ENCODE measurements at places on chromosomes 2 and 18.

GRCh38 chr2:141118836-141119235 lies 1012.0 kb downstream of the LRP1B start:
- no peak for DNase-seq

DNA sequence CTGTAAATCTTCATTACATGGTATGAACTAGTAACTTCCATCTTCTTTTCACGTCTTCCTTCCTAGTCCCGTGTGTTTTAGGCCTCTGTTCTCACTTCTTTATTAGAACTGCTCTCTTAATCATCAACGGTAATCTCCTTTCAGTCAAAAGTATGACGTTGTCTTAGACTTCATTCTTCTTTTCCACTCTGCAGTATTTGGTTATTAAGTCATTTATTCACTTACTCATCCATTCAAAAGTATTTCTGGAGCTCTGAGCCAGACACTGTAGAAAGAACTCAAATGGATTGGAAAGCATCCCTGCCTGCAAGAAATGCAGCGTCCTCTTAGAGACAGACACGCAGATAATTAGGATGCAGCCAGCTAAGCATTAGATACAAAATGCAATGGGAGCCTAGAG lies 494.6 kb upstream of the NRP2 start:
- no peak for DNase-seq

- DNase-seq = no peak
Observed at GRCh38 chr2:72955228-72956049, 38.1 kb downstream of the EMX1 start.

DNA sequence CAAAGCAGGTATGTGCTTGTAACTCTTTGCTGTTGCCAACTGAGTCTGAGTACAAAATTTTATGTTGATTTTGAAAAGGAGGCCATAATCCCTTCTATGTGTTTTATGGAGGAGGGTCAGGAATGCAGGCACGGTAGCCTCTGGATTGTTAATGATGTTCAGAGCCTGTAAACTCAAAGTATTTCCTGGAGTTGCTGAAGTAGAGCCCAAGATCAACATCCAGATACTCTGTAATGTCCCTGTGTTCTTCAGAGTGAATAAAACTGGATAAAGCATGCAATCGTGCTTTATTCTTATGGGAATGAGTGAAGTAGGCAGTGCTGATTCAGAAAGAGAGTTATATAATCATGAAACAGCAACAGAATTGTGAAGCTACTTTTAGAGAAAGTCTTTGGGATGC lies 61.8 kb upstream of the CHRNA1 start:
- DNase-seq = no peak

GRCh38 chr2:44271296-44271695 lies 4.0 kb upstream of the SLC3A1 start:
- DNase-seq = no peak

GRCh38 chr2:100278986-100279385 lies 43.3 kb downstream of the LONRF2 start:
- no peak for DNase-seq
